Foreskin fibroblast (primary cell): ENCODE measurements at places on chromosomes 12 and 14.

- DNase-seq, result no peak
Measured at GRCh38 chr14:105391541-105391940, 6.8 kb upstream of the TEX22 start.

DNA sequence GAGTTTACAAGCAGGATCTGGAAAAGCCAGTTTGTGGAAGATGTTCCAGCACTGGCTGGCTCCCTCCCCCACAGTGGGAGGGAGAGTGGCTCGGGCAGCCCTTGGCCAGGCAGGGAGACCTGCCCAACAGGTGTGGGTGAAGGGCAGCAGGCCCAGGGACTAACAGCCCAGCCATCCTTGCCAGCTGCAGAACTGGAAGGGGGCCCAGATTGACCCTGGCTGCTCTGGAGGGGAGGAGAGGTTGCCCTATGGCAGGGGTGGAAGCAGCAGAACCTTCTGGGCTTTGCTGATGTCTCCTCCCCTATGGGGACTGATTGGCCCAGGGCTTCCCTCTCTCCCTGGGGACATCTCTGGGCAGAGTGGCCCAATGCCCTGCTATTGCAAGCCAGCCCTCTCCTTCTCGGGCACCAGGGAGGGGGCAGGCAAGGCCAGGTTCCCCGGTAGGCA, 20.5 kb downstream of the IRF2BPL start:
- DNase-seq, result no peak

DNA sequence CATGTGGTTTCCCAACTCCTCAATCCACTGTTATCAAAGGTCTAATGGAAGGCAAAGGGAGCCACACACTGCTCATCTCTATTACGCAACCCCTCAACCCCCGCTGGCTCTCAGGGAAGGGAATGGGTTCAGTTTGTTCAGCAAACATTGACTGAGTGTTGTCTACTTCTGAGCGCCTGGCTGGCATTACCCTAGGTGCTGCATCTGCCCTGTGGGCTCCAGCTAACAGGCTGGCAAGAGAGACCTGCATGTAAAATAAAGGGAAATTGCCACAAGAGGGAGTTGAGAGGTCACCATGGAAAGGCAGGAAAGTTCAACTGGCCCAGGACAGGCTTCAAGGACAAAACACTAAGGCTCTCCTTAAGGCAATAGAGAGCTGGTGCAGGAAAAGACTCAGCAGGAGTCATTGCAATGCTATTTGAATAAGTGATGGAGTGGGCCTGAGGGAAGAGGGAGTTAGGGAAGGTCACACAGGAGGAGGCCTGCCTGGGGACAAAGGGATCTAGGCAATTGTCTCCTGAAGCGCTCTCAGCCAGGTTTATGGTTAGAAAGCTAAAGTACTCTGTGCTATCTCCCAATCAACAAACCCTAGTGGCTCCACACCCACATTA, 5.5 kb upstream of the ZNF740 start:
- DNase-seq, result peak; percentile 75

GRCh38 chr12:94602024-94602423, 48.3 kb downstream of the TMCC3 start:
- DNase-seq, result no peak

GRCh38 chr12:68446901-68447796, 115.0 kb upstream of the MDM1 start:
- DNase-seq, result peak; percentile 57

- no peak for DNase-seq
Measured at GRCh38 chr14:36111822-36112583, 64.5 kb downstream of the PTCSC3 start.

- peak; percentile 19 for DNase-seq
Measured at GRCh38 chr14:51018521-51018920, 74.2 kb upstream of the PYGL start.

DNA sequence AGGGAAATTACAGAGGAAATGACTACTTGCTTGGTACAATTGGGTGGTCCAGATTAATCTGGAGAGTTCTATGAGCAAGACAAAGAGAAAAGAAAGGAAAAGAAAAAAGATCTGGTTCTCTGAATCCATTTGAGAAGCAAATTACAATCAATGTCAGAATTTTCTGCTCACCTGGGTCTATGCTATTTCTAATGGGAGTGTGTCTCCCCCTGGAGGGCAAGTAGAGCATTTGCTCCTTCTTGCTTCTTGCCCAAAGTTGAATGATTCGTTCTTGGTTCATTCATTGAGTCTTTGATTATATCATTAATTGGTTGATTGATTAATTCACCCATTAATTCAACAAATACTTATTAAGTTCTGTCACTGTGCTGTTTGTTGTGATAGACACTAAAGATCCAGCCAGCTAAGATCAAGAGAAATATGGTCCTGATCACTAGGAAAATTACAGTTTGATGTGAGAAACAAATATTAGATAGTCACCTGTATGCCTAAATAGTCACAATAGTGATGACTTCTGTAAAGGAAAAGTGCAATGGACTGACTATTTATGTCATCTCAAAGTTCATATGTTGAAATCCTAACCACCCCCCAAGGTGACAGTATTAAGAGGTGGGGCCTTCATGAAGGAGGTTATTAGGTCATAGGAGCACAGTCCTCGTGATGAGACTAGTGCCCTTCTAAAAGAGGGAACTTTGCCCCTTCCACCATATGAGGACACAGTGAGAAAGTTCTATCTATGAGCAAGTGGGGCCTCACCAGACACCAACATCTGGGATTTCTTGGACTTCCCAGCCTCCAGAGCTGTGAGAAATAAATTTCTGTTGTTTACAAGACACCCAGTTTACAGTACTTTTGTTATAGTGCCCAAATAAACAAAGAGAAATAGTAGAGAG, 8.0 kb upstream of the ASB8 start:
- peak; percentile 72 for DNase-seq

DNA sequence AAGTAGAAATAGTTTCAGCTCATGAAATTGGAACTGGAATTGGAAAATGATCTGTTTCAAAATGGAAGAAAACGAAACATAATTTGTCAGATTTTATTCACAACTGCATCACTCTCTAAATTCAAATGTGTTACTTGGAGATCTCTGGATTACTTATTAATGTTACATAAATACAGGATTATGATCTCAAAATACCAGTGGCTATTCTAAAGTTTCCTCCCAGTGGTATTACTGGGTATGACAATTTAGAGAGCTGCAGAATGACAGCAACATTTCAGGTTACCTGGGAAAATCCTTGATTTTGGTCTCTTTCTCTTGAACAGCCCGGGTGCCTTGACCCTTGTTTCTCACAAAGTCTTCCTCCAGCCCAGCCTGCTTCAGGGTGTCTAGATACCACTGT, 14.2 kb downstream of the FAM161B start:
- no peak for DNase-seq

- DNase-seq, result no peak
Measured at GRCh38 chr14:105069522-105069870, 4.3 kb upstream of the GPR132 start.

- DNase-seq, result no peak
Measured at GRCh38 chr14:97359341-97359740, 562.2 kb downstream of the VRK1 start.

DNA sequence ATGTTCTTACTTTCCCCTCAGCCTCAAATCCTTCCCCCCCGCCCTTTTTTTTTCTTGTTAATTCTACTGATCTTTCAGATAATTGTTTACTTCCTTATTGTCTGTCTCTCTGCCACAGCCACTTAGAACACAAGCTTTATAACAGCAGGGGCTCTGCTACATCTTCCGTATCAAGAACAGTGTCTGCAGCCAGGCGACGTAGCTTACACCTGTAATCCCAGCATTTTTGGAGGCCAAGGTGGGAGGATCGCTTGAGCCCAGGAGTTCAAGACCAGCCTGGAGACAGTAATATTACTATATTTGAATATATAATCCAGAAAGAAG, 5.4 kb downstream of the SOS2 start:
- DNase-seq, result no peak

- DNase-seq, result no peak
Measured at GRCh38 chr12:75212072-75212471, 2.4 kb upstream of the KCNC2 start.

DNA sequence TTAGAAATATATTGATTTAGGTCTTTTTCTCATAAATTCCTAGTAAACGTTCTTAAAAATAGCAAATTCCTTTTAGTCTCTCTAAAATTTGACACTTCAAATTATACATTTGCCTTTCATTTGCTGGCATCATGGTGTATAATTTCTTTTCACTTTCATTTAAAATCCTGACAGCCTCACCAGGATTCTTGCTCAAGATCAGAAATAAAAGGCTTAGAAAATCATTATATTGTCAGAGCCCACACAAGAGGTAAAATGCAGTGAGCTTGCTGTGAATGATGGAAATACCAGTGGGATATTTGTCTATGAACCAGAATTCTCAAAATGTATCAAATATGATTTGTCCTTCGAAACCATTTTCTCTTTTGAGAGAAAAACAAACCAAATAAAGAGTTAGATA, 78.2 kb upstream of the PIK3C2G start:
- no peak for DNase-seq

DNA sequence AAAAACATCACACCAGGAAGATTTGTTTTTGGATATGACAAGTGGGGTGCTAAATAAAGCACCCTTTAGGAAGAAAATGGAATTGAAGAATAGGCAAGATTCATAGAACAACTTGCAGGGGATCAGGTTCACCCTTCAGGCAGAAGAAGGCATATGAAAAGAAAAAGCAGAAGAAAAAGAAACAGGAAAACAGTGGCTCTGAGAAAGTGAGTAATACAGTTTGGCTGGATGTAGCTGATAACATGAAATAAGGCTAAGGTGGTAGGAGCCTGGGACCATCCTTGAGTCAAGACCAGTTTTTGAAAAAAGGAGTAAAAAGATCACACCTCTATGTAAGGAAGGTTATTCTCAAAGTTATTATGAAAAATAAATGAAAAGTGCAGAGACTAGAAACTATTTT, 42.4 kb downstream of the TRIP11 start:
- DNase-seq, result peak; percentile 18

- no peak for DNase-seq
Measured at GRCh38 chr12:2324387-2324786, 271.6 kb downstream of the CACNA1C start.

DNA sequence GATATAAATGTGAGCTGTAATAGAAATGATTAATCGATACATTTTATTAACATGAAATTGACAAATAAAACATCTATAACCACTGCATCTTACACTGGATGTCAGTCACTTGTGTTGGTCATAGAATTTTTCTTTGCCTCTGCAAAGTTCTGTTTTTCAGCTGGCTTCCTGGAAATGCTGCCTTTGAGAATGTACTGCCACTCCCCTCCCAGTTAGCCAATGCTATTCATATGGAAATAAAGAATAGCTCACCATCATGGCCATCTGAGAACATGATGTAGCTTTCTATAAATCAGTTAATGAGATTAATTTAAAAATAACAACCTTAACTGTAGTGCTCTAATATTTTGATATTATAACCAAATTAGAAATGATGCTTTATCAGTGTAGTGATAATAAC, 41.1 kb downstream of the SLCO1B1 start:
- DNase-seq, result no peak

DNA sequence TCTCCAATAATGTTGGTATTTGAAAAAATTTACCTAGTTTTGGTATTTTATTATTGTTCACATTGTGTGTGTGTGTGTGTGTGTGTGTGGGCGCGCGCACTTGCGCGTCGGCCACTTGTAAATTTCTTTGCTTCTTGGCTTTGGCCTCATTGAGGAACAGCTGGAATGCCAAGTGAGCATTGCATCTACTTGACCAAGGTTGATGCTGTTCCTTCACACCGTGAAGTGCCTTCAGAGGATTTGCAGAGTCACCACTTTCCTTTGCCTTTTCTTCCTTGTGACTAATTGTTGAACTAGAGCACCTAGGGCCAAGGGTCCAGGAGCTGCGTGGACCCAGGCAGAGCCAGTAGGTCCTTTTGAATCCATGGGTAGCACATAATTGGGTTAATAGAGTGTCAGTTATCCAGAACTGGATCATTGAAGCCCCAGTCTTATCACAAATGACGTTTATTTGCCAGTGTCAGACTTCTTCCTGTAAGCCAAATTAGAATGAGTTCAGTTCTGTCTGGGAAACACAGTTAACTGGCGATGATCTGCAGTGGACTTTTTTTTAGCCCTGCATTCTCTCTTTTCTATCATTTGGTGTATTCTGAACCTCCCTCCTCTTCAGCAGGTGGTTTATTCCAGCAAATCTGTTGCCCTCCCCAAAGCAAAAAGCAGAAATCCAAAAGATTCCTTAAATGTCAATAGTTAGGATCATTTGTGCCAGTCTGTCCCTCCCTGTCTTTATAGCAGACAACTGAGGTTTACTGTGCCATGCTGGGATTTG, 2.6 kb downstream of the PPP2R5C start:
- DNase-seq, result no peak

DNA sequence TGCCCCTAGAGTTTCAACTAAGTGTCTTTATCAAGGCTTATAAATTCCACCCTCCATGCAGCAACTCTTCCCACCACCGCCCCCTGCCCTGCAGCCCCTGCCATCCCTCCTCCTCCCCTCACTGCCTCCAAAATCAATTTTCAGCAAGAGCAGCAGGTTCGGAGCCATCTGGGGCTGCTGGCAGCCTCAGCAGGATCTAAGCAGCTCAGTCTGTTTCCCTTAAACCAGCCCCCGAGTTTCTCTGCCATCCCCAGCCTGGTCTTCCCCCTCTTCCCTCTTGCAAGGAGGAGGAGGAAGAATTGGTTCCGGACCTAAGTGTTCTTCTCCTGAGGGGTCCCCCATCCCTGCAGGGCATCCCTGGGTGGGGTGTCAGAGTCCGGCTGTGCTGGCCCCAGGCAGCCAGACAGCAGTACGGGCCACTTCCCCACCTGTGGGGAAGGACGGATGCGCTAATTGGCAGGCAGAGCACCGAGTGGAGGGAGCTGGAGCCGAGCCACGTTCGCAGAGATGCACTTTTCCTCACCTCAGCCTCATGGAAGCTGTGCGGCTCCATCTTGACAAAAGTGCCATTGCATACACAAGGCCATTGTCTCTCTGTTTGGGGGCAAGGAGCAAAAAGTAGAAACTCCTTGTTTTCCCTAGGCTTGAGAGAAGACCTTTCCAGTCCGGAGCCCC, 189.3 kb downstream of the KCNA5 start:
- no peak for DNase-seq

DNA sequence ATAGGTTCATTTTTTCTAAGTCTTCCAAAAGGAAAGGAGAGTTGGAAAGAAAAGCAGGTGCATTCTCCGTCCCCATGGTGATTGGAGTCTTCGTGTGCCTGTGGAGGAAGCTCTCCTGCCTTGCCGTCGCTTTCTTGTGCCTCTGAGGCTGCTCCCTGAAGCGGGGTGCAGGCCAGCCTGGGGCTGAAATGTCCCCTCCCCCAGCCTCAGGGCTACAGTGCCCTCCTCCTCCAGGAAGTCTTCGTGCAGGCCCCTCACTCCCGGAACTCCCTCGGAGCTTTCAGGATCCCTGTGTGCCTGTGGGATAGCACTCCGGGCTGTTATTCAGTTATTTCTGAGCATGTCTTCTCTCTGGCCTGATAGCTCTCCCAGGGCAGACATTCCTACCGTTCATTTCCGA, 569.2 kb downstream of the VRK1 start:
- no peak for DNase-seq

DNA sequence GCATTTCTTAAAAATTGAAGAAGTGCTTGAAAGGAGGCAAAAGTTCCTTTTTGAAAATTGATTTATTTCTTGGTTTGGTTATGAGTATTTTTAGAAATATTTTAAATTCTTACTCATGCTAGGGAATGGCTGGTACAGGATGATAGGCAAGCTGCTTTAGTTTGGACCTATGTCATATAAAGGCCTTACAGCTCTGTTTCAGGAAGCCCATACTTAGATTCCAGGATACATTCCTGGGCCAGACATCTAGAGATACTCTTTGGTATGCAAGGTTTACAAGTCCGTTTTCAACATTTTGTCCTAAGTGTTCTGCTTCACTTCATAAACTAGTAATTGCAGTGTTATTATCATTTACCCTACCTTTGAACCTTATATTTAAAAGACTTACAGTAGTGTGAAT, 186.8 kb downstream of the FUT8 start:
- DNase-seq, result no peak
